ENCODE measurements at places on chromosomes 6 and 20.

DNA sequence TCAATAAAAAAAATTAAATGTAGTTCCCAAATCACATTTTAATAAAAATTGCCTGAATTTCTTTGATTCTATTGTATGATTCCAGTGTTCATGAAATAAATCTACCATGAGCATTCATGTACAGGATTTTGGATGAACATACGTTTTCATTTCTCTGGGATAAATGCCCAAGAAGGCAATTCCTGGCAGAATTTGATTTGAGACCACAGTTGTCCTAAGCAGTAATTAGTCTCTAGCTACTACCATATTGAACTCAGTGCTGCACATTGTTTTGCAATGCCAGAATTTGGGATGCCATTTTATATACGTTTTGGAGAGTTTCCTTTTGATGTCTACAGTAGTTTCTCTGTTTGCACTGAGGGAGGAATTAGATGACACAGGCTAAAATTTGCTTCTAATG is 265.3 kb upstream of the HS3ST5 start:
- DNase-seq, result no peak

- DNase-seq, result no peak
These were observed 143.5 kb downstream of the PDE7B start for GRCh38 chr6:135994857-135995544.

DNA sequence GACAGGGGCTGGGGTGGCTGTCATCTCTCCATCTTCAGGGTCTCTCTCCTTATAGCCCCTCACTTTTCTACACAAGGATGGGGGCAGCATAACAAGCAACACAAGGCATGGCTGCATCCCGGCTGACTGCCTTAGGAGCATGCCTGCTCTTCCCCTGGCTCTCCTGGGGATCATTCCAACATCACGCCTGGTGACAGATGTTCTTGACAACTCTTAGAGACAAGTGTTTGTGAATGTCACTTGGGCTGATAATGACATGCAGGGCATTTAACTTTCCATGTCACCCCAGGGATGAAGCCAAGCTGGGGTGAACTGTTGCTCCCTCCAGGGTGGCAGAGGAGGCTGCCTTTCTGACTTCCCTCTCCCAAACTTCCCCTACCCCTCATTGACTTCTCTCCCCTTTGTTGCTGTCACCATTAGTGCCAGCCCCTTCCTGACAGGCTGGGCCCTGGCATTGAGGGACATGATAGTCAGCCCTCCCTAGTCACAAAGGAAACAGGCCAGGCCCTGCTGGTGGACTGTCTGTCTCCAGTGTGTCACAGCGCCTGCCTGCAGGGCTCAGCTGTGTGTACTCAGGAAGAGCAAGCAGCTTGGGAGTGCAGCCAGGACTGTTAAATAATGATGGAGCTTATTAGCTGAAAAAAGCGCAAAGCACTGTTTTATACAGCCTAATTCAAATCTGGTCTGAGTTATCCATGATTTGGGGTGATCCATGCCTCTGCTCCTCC is 161.8 kb downstream of the LRFN2 start:
- DNase-seq, result no peak

DNA sequence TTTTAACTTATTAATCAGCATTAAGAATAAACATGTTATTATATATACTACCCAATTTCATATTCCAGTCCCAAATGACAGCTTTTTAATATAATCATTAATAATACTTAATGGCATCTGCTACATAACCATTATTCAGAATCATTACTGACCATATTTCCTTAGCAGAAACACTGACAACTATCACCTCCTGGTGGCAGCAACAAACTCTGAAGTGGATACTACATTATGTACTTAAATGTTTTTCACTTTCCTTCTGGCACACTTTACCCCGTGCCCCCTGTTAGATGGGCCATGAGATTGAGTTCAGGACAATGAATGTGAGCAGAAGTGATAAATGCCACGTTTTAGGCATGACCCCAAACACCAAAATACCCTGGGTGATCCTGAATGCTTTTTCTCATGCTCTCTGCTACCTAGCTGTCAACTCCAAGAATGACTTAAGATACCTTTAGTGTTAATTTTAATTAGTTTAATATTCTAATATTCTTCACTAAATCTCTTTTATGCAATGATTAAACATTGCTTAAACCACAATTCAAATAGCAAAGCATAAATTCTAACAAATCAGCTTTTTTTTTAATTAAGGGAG is 77.1 kb downstream of the LMBRD1 start:
- no peak for DNase-seq

GRCh38 chr6:67535946-67536345 is 1099.1 kb upstream of the ADGRB3 start:
- no peak for DNase-seq

GRCh38 chr6:135983718-135984343 is 132.3 kb downstream of the PDE7B start:
- no peak for DNase-seq

GRCh38 chr6:166996406-166996805 is 2.8 kb upstream of the CEP43 start:
- no peak for DNase-seq

DNA sequence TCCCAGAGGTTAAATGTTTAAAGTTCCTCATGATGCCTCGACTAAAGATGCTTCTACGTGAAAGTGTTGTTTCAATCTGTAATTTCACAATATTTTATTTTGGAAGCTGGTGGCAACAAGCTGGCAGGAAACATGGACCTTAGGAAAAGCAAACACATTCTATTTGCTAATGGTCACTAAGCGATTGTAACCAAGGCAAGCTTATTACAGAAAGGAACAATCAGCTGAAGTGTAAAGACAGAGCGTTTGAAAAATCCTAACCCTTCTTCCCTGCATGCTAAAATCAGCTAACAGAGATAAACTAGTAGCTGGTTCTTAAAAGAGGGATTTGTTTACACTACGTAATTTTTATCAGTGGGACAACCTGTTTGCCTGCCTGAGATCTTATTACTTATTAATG is 50.0 kb downstream of the IL20RA start:
- no peak for DNase-seq

GRCh38 chr20:47664744-47665143 is 120.5 kb downstream of the SULF2 start:
- no peak for DNase-seq
